ENCODE measurements at places on chromosomes 1 and 21.

DNA sequence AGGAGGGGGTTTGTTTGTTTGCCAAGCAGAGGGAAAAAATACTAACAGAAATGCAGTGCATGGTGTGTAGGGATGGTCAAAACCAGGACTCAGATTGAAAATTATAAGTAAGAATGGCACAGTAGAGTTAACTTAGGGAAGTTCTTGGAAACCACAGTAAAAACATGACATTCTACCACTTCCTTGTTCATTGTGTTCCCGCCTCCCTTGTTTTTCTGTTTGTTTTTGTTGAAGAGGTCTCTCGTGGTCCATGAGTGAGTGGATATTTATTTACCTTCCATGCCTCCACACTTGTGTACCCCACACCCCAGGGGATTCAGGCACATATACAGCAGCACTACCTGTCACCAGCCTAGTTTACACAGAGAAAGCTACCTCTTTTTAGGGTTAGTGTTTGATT, 69.6 kb downstream of the OLFML2B start:
- DNase-seq = no peak

DNA sequence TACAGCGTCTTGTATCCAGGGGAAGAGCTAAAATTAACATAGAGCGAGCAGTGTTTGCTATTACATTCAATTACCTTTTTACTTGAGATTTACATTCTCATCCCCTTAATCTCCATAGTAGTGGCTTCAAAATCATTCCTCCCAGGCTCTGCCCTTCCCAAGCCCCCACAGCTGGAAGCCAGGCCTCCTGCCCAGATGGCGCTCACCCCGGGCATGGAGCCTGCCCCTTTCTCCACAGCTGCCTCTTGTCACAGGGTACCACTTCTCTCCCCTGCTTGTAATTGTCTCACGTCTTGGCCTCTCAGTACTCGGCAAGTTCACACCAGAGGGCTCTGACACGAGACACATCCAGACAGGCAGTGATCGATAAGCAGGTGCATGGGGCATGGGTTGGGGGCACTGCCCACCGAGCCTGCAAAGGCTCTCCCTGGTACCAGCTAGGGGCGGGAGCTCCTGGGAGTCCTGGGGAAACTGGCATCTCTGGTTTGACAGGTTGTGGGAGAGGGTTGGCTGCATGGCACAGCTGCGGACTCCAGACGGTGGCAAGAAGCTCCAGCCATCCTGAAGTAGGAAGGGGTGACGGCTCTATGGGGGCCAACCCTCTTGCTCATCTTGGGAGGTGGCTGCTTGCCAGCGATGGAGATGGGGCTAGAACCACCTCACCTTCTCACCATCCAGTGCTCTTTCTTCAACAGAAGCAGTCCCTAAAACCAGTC, 20.1 kb downstream of the CASZ1 start:
- no peak for DNase-seq

DNA sequence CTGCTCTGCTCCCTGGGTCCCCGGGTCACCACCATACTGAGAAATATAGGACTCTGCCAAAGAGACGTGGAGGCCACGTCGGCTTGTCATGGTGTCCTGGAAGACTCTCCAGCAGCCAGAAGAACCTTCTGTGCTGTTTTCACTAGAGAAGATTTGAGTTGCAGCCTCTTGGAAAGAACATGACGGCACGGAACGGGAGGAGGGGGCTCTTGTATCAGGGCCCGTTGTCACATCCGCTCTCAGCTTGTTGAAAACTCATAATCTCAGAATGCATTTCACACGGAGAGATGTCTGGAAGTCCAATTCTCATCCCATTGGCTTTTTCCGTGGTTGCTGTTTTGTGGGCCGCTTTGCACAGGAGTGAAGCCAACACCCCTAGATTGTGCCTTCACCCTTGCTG, 39.4 kb upstream of the FAM3B start:
- DNase-seq = no peak

GRCh38 chr1:117590273-117590925, 15.4 kb upstream of the TENT5C start:
- peak; percentile 29 for DNase-seq

- DNase-seq = no peak
Measured at GRCh38 chr1:221397606-221398005, 344.3 kb downstream of the DUSP10 start.

- no peak for DNase-seq
Measured at GRCh38 chr1:110070671-110071242, at the start of gene ALX3. Gene ALX3, minus strand, starts transcription at chr1:110070672. Its CDS starts 60 bp downstream, at chr1:110070612.

- DNase-seq = no peak
Measured at GRCh38 chr1:192860478-192861185, 51.8 kb downstream of the RGS2 start.

DNA sequence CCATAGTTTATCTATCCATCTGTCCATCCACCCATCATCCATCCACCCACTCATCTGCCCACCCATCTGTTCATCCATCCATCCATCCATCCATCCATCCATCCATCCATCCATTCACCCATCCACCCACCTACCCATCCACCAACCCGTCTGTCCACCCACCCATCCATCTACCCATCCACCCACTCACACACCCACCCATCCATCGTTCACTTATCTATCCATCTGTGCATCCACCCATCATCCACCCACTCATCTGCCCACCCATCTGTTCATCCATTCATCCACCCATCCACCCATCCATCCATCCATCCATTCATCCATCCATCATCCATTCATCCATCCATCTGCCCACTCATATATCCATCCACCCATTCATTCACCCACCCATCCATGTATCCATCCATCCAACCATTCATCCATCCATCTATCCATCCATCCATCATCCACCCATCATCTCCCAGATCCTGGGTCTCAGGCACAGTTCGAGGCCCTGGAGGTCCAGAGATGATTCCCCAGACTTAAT, 88.2 kb upstream of the WNT4 start:
- no peak for DNase-seq

GRCh38 chr1:82923931-82924330, 1075.0 kb downstream of the TTLL7 start:
- DNase-seq = no peak

GRCh38 chr1:54135436-54136120, 17.2 kb downstream of the CDCP2 start:
- no peak for DNase-seq

DNA sequence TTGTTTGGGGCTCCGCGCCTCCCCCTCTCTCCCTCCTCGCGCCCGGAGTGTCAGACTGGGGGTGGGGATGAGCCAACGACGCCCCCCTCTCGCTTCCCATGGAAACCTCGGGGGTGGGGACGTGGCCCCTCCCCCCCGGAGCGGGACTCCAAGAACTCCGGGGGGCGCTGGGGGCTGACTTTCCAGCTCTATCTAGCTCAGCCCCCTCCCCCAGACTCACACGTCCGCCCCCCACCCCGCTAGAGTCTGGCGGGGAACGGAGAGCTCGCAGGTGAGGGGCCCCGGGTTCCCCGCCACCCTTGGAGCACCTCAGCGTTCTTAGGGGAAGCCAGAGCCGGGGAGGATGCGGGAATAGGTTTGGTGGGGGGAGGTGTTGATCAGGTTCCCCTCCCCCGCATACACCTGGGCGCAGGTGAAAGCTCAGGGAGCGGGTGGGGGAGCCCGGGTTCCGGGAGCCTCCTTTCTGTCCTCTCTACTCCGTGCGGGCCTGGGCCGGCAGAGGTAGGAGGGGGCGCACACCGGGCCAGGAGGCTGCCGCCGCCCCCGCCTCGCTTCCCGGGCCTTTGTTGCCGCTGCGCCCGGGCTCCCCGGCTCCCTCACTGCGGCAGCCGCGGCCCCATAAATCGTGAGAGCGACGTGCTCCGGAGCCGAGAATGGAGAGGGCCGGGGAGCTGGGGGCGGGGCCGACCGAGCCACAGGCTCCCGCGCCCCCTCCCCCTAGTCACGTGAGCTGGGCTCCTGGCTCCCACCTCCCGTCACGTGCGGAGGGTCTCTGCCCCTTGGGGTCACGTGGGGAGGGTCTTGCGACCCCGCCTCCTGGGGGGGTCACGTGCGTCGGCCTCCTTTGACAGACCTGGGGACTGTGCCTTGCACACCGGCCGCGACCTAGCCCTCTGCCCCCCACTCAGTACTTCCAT, 1.9 kb downstream of the EFNA3 start:
- DNase-seq = peak; percentile 71

DNA sequence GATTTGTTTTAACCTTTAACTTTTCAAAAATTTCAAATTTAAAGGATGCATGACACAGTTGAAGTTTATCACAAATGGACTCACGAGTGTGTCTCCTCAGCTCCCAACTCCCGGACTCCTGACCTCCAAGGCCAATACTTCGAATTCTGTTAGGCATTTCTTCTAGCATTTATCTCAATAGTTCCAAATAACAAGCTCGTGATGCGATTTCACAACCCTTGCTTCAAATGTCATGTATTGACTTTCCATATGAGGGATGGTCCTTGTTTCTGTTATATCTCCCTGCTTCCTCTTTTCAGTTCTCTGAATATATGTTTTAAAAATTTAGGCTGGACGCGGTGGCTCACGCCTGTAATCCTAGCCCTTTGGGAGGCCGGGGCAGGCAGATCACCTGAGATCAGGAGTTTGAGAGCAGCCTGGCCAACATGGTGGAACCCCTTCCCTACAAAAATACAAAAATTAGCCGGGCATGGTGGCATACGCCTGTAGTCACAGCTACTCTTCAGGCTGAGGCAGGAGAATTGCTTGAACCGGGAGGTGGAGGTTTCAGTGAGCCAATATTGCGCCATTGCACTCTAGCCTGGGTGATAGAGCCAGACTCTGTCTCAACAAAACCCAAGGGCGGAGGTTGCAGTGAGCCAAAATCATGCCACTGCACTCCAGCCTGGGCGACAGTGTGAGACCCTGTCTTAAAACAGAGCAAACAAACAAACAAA, 52.0 kb upstream of the TINAGL1 start:
- DNase-seq = no peak

DNA sequence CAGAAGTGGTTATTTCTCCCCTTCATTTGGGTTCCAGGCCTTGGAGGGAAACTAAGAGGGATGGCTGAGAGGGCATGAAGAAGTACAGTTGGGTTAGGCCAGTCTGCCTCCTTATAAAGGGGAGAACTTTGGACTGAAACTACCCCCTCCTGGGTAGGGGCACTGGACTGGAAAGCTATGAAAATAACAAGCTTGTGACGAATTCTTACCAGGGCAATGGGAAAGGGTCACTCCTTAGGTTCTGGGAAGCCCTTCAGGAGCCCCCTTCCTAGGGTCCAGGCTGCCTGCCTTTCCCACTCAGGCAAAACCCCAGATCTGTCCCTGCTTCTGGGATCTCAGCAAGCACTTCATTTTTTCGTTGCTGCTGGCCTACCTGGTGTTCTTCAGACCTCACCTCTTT, 9.8 kb upstream of the P3R3URF start:
- no peak for DNase-seq

Measured in suprapubic skin (tissue), 4 donors.